ENCODE measurements at places on chromosomes 13 and 19. TPM values are rescaled to one million over a fixed set of nuclear protein-coding genes. Genes with fewer than 3 reads are reported as not detected.

The COG3 gene
- total RNA-seq = 20.7 TPM

The DLL3 gene
- total RNA-seq = 0.26 TPM

The ZNF730 gene
- total RNA-seq = 0.50 TPM

The STOML3 gene
- not detected for total RNA-seq

The ZNF723 gene
- total RNA-seq = not detected

The CYP2B6 gene
- total RNA-seq = not detected

- DNase-seq = no peak
Measured at GRCh38 chr13:39601636-39602035, 1.4 kb downstream of the LHFPL6 start.

DNA sequence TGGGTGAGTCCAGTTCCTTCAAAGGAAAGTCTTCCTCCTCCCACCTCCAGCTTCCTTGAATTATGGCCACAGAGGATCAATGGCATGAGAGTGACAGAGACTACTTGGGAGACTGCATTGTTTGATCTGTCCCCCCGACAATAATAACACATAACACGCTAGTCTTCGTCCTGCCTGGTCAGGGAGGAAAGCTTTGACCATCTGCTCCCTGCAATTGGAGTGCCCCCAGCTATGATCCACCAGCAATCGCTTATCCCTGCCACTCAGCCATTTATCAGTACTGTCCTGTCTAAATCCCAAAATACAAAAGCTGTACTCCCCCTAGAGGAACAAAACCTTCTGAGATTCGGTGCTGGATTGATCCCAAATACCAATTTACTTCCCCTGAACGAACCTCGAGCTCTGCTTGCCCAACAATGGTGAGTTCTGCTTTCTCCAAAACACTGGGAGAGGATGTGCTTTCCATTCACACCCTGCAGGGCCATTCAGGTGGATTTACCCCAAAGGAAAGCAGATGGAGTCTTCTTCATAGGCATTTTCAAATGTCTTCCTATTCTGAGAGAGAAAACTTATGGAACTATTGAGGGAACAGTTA, 466.7 kb downstream of the TSHZ3 start:
- no peak for DNase-seq

GRCh38 chr13:95588721-95589120, 36.2 kb downstream of the CLDN10 start:
- no peak for DNase-seq

- no peak for DNase-seq
Measured at GRCh38 chr13:27562457-27562856, 57.9 kb downstream of the LNX2 start.

DNA sequence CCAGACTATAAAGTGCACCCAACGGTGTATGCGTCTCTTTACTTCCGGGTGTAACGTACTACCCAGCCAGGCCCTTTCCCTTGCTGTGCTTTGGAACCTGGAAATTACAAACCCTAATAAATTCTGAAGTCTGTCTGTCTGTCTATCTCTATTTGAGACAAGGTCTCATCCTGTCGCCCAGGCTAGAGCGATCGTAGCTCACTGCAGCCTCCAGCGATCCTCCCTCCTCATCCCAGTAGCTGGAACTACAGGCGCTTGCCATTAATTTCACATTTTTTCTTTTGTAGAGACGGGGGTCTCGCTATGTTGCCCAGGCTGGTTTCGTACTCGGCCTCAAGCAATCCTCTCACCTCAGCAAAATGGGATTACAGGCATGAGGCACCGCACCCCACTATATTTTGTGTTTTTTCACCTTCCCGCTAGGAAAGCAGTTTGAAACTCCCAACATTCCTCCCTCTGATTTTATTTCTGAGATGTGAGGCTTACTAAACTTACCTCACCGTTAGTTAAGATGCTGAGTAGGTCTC, 469 bp upstream of the RNF6 start:
- no peak for DNase-seq

- DNase-seq = peak; percentile 89
Measured at GRCh38 chr19:4369888-4370260, 26.5 kb downstream of the MPND start.

- no peak for DNase-seq
Measured at GRCh38 chr19:55145232-55145631, 3.8 kb downstream of the TNNT1 start.

DNA sequence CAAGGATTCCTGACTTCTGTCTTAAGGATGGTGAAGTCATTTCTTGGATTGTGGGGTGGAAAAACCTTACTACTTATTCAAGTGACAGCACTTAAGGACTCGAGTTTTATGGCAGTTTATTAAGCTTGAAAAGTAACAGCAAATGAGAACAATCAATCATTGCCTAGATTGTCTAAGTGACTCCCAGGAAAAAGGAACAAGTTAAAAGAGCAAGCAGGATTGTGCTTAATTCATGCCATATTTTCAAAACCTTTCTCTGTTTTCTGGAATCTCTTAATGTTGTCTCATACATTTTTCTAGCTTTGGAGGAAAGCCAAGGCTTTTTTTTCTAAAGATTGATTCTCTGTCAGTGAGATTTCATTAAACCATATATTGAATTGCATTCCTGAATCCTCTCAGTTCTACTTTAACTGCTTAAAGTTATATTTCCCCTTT, 236.2 kb upstream of the HTR2A start:
- no peak for DNase-seq

GRCh38 chr13:65292488-65292901, 1937.6 kb downstream of the PCDH9 start:
- no peak for DNase-seq

DNA sequence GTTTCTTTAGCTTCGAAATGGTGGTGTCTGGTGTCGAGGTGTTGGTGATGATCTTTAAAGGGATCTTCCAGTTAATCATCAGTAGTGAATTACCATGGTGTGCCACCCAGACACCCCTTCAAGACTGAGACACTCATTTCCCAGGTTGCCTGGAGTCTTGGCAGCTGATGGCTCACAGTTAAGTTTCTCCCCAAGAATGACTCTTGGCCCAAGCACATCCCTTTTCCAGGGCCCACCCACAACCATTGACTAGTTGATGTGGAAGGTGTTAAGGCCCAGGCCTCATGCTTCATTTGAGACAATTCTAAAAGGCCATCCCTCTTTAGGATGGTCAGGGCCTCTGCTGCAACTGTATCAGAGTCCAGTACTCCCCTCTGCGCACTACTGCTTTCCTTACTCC, 145.5 kb downstream of the FOXO1 start:
- no peak for DNase-seq

DNA sequence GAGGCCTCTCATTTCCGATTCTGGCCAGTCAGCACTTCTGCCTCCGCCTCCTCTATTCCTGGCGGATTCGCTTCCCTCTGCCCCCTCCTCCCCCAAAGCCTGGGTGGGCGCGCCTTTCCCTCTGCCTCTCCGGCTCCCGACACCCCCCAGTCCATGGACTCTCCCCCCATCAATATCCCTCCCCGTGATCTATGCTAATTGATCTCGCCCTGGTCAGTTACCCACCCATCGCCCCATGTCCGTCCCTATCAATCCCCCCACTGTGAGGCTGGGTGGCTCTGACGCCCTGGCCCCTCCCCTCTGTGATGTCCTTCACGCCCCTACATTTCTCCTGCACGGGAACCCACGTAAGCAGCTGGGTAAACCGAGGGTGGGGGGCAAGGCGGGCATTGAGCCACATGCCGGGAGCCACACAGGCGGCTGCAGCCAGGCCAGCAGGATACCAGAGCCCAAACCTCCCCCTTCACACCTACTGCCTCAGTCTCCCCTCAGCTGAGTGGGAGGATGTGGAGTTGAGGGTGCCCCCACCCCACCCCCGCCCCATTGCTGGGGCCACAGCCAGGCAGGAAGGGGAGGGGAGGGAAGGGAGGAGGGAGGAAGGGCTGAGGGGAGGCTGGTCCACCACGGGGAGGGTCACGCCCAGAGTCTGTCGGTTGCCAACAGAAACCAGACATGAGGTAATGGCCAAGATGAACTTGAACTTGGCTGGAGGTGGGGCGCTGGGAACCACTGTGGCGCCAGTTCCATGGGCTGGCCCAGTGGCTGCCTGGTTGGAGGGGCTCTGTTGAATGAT, 21.0 kb downstream of the SMIM24 start:
- no peak for DNase-seq

DNA sequence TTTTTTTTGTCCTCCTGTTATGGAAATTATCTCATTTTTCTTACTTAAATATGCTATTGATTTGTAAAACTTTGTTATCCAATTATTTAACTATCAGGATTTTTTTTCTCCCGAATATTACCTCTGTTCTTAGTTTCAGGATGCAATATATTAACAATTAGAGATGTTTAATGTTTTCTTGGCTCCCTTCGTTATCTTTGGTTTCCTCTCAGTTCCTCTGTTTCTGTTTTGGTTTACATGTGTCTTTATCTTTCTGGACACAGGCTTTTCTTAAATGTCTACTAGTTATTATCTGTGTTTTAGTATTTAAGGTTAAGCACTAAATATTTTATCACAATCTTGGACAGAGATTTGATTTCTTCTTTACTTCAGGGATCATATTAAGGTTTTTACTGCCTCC, 462.2 kb upstream of the SLC10A2 start:
- DNase-seq = no peak

GRCh38 chr13:106621833-106622232, 53.9 kb upstream of the ARGLU1 start:
- DNase-seq = no peak
